Subcutaneous preadipocyte (primary cell): ENCODE measurements at places on chromosomes 11 and 22. TPM values are rescaled to one million over a fixed set of nuclear protein-coding genes. Genes with fewer than 3 reads are reported as not detected.

PDXP gene
- 10.7 and 16.0 TPM in 2 replicates for total RNA-seq

CCDC73 gene
- not detected in 2 replicates for total RNA-seq

SSTR3 gene
- total RNA-seq, result not detected in 2 replicates

SPON1 gene
- 1.6 and 20.6 TPM in 2 replicates for total RNA-seq
